Cardiac muscle cell (in vitro differentiated cells and primary cell): ENCODE measurements at places on chromosomes 7 and 10.

- no peak for DNase-seq
Measured at GRCh38 chr10:75404815-75405597, 3.4 kb upstream of the ZNF503 start.

DNA sequence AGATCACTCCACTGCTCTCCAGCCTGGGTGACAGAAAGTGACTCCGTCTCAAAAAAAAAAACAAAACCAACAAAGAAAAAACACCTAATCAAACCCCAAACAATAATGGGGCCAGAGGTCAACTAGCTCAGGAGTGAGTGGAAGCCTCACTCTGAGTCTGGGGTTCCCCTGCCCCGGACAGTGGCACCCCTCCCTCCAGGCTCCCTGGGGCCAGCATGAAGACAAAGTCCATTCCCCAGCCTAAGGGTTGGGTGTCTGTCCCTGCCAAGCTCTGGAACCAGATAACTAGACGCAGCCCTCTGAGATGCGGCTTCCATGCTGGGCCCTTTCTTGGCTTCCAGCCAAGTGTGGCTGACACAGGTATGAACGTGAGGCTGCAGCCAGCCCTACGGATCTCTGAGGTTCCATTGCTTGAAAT lies 1.7 kb upstream of the FUOM start:
- peak; percentile 68 for DNase-seq

- no peak for DNase-seq
Measured at GRCh38 chr7:148056406-148056805, 534.2 kb upstream of the C7orf33 start.

DNA sequence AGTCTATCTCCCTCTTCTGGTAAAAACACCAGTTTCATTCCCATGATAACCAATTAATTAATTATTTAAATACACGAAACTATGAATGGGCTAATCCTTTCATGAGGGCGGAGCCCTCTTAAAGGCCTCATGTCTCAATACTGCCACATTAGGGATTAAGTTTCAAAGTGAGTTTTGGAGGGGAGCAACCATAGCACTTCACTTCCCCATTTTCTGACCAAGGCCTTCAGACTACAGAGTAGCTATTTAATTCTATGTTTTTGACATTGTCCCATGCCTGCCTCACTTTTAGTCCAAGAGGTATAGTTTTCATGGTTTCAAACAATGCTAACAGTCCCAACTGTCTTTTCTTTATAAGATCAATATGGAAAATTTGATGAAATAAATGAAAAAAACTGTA lies 618.6 kb downstream of the ZWINT start:
- no peak for DNase-seq

- peak; percentile 3 for DNase-seq
Measured at GRCh38 chr10:127424594-127425264, 124.4 kb upstream of the NPS start.

GRCh38 chr7:61111-61510 lies 131.3 kb upstream of the FAM20C start:
- DNase-seq, result no peak
